ENCODE measurements at places on chromosomes 3 and 15.

DNA sequence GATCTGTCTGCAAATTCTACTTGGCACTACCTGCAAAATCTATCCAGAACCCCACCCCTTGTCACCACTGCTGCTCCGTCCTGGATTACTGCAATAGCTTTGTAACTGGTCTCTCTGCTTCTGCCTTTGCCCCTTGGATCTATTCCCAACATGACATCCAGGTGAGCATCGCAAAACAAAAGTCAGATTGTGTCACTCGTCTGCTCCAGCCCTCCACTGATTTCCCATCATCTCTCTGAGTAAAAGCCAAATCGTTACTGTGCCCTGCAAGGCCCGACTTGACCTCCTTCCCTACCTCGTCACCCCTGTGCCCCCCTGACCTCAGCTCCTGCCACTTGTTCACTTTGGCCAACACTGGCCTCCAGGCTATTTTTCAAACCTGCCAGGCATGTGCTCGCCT lies 9.4 kb downstream of the SPTBN5 start:
- DNase-seq, result no peak

- no peak for DNase-seq
These were observed 17.6 kb upstream of the PIGZ start for GRCh38 chr3:196985954-196986885.

- DNase-seq, result no peak
These were observed 175.4 kb upstream of the GBE1 start for GRCh38 chr3:81936817-81937216.

DNA sequence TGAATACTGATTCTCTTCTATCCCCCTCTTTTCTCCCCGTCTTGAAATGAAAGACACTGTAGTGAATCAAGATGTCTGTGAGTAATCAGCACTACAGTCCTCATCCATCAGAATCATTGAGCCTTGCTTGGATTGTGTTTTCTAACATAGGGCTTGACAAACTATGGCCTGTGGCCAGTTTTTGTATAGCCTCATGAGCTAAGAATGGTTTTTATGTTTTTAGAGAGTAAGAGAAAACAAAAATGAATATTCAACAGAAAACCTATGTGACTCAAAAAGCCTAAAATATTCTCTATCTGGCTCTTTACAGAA lies 55.2 kb downstream of the PPM1L start:
- no peak for DNase-seq

DNA sequence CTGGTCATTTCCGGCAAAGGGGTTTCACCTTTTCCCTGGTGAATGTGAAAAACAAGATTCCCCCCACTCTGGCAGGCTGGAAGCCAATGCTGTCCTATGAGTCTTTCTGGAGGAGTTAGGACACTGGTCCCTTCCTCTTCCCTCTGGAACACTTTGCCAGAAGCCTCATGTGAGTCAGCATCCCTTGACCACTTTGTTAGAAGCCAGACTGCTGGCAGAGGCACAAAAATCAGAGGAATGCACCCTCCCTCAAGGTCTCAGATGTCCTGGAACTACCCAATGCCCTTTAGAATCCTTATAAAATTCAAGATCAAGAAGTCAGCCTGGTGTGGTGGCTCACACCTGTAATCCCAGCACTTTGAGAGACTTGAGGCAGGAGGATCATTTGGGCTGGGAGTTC lies 26.6 kb downstream of the ITGB5 start:
- DNase-seq, result peak; percentile 94

GRCh38 chr3:171673951-171674350 lies 136.3 kb downstream of the PLD1 start:
- no peak for DNase-seq

DNA sequence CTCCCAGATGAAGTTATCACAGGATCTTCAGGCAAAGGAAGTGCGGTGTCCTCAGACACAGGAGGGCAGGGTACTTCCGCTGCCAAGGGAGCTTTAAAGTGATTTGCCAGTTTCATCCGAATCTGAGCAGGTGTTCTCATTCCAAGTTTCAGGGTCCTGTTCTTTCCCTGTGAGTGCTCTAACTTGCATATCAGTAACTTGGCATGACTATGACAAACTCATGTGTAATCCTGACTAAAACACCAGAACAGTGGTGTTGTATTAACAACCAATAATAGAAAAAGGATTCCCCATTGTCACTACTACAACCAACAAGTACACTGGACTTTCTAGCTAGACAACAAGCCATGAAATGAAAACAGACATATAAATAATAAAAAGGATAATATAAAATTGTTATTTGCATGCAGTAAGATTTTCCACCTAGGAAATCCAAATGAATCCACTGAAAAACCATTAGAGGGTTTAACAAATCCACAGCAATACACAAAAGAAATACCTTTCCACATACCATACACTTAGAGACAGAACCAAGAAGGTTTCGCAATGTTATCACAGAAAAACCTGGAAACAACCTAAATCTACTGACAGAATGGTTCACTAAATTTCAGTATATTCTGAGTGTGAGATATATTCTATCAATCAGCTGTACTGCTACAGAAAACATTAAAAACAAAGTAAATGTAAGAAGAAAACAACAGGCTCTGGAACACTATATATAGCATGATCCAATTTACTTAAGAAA lies 40.9 kb upstream of the RPL35A start:
- no peak for DNase-seq

DNA sequence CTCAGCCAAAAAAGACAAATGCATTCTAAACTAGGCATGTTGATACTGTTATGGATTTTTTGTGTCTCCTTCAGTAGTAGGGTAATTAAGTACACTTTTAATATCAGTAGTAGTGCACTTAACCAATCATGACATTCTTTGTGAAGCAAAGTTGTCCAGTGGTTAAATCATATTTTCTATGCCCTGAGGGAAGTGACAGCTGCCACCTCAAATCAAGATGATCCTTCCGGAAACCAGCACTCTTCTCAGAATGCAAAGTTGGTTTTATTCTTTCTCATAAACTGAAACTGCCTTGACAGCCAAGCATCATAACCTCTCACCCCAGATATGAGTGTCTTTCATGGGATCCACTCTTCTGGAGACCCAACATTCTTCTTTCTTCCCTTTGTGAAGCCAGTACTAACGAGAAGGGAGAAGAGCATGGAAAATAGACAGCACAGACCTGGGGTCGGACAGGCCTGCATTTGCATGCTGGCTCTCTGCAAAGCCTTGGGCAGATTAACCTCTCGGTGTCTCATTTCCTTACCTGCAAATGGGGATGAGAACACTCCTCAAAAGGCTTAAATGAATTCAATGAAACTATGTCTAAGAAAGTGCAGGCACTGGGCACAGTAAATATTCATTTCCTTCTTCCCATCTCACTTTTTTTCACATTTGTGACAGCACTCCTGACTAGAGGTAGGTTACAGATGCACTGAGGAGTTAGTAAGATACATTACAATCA lies 13.2 kb downstream of the AAGAB start:
- no peak for DNase-seq

DNA sequence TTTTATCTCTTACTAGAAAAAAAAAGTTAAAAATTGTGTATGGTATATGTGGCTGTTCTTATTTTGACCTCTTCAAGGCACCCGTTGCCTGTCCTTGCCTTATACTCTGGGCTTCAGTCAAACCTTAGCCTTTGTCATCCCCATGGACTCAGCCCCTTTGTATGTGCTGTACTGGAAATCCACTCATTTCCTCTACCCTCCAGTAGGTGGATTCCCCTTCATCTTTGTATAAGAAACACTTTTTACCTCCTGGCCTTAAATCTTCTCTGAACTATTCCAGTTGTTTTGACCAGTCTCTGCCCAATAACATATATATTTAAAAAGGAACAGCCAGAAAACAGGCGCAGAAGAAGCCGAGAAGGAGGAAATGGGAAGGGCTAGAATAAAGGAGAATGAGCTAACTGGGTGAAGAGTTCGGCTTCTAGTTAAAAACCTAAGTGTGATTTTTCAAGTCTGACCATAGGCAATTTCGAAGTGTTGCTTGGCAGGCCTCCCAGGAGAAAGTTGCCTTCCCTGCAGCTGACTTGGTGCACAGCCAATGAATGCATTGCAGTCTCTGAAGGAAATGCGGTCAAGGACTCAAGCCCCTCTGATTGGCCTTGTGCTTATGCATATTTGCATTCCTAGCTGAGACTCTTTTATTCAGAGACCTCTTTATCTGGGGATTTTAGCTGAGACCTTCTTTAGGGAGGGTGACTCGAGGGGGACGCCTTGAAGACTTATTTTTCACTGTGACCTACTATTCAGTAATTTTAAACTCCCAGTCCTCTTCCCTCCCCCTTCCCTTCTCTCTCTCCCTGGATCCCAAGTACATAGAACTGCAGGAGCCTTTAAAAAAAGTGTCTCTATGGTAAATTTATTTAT lies 277.4 kb downstream of the ROBO1 start:
- no peak for DNase-seq

- no peak for DNase-seq
These were observed 18.2 kb upstream of the KIF23 start for GRCh38 chr15:69395991-69396390.

GRCh38 chr3:23608650-23609049 lies 197.1 kb upstream of the UBE2E1 start:
- no peak for DNase-seq

- peak; percentile 73 for DNase-seq
These were observed 217.2 kb upstream of the IGF1R start for GRCh38 chr15:98431171-98431570.

DNA sequence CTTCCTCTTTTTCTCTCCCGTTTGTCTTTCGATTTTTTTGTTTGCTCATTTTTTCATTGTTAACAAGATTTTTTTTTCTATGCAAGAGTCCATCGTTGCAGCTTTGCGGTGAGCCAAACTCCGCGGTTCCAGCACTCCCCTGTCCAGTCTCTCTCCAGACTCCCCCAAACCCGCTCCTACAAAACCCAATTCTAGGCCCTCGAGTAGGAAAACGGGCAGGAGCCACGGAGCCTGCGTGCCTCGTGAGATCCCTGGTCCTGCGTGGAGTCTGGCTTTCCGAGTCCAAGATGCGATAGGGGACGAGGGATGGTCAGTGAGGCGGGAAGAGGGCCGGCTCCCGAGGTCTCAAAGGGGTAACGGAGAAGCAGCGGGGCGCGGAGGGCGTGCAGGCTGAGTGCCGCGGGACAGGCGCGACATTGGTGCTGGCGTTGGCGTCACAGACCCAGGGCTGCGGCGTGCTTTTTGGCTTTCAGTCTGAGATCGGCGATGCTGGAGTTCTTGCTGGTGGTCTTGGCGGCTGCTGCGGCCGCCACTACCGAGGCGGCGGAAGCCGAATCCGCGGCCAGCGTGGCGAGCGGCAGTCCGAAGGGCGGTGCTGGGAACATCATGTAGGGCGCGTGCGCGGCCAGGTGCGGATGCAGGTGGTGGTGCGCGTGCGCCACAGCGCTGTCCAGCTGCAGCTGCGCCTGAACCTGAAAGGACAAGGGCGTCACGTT lies 8.5 kb downstream of the SHOX2 start:
- no peak for DNase-seq

DNA sequence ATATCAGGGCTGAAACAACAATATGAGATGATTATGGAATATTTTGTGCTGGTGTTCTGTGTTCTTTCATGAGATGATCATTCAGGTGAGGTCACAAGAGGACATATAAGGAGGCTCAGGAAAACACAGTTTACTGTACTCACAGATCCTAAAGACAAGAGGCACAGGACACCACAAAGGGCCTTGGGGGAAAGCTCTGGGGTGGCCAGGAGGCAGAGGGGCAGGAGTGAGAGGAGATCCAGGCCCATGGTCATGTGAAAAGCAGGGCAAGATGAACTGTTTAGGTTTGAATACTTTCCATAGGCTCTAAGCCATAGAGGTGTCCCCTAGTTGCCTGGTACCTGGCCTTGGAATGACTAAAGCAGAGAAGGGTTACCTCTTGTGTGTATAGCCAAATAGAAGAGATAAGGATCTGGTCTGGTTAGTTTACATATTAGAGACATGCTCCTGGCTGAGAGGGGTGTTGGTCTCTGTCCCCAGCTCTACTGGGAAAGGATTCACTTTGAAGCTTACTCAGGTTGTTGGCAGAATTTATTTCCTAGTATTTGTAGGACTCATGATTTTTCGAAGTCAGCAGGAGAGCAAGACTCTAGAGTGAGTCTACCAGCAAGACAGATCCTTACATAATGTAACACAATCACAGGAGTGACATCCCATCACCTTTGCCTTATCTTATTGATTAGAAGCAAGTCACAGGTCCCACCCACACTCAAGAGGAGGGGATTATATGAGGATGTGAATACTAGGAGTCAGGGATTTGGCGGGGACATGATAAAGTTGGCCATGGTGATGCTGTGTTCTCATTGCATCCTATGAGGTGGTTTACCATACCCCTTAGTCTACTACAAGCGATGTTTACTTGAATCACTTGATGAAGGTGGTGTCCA lies 11.3 kb upstream of the TM4SF1 start:
- no peak for DNase-seq

DNA sequence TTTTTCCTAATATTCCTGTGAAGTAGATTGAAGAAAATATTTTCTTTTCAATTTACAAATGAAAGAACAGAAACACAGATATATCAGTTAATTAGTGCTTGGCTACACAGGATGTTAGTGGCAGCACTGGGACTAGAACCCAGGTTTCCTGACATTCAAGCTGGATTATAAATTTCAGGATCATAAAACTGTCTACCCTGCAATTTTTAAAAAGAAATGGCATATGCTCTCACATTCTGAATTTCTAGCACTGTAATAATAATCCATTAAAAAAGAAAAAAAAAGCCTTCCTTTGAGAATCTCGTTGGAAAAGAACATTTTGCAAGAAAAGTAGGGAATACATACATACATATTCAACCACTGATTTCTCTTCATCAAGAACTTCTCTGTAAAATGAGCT lies 9.3 kb upstream of the DPH6 start:
- no peak for DNase-seq

Data from lower leg skin (tissue), 4 donors.